ENCODE measurements at places on chromosomes 6 and 20.

- no peak for DNase-seq
These were observed 26.8 kb upstream of the TCFL5 start for GRCh38 chr20:62888406-62888805.

GRCh38 chr6:26170951-26171841, 84.0 kb downstream of the HFE start:
- no peak for DNase-seq

- no peak for DNase-seq
These were observed 9.3 kb upstream of the ATG5 start for GRCh38 chr6:106334646-106335448.

DNA sequence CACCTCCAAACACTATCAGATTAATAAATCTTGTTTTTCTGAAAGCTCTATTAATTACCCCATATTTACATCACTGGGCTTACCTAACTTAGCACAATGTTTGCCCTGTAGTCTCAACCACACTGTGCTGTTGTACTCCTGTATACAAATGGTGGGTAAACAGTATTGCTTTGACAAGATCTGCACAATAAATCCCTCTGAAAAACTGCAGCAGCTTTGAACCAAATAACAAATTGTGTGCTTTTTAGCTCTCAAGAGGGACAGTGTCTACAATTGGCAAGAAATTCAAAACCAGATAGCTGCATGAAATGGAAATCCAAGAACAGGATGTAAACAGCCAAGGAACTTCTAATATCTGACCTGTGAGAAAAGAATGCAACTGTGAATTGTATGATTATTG, 10.4 kb downstream of the KIF6 start:
- no peak for DNase-seq

- no peak for DNase-seq
These were observed 101.1 kb upstream of the SCAF8 start for GRCh38 chr6:154632119-154632518.

- no peak for DNase-seq
These were observed 3.3 kb downstream of the RMND1 start for GRCh38 chr6:151448623-151449022.

DNA sequence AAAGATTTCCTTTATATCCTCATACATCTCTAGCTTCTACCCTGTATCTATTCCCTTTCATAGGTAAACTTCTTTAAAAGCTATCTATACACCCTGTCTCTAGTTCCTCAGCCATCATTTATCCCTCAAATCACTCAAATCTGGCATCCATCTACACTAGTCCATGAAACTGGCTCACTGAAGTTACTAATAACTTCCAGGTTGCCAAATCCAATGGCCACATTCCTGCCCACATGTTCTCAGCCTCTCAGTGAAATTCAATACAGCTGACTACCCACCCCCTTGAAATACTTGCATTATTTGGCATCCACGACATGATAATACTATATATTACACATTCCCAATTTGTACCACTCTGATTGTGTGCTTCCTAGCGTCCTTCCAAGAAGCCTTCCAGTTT, 8.7 kb downstream of the REPS1 start:
- no peak for DNase-seq

GRCh38 chr20:4299216-4299615, 283.9 kb upstream of the RNF24 start:
- no peak for DNase-seq
